Kidney epithelial cell (primary cell): ENCODE measurements at places on chromosomes 1 and 21. TPM values are rescaled to one million over a fixed set of nuclear protein-coding genes. Genes with fewer than 3 reads are reported as not detected.

GRCh38 chr21:41095983-41096382 lies 72.0 kb upstream of the BACE2 start:
- no peak for DNase-seq

The ANKRD34A gene
- total RNA-seq: 0.46 TPM in 1 of 2 replicates, not detected in the other

GRCh38 chr1:6519935-6520671 lies 28.6 kb upstream of the PLEKHG5 start:
- DNase-seq: peak; percentile 63

GRCh38 chr1:90273241-90273774 lies 278.4 kb downstream of the ZNF326 start:
- no peak for DNase-seq

GRCh38 chr1:27574871-27575831 lies 28.8 kb downstream of the AHDC1 start:
- DNase-seq: no peak
